ENCODE measurements at places on chromosomes 7 and 10.

- DNase-seq: no peak
Measured at GRCh38 chr10:99004738-99005137, 230.9 kb downstream of the HPSE2 start.

DNA sequence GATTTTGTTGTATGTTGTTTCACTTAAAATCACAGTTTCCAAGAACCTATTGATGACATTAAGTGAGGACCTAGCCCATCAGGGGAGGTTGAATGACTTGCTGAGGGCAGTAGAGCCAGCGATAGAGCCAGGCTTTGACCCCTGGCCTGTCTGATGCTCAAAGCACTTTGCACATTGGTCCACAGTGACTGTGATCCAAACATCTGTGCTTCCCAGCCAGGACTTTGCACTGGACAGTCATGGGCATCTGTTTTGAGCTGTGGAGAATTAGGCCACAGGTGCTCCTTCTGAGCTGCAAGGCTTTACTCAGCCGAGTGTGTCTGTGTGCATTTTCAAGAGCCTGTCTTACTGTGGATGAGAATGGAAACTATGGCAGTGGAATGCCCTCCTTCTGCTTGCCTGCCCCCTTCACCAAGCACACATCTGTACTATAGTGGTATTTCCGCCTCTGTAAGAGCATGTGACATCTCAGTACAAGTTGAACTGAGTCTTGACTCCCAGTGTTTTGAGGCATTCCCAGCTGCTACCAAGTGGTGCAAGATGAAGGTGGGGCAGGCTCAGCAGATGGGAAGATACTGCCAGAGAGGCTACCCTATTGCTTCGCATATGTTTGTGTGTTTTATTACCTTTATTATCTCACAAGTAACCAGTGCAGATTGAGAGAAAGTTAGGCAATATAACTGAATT is 72.7 kb upstream of the AOAH start:
- no peak for DNase-seq

DNA sequence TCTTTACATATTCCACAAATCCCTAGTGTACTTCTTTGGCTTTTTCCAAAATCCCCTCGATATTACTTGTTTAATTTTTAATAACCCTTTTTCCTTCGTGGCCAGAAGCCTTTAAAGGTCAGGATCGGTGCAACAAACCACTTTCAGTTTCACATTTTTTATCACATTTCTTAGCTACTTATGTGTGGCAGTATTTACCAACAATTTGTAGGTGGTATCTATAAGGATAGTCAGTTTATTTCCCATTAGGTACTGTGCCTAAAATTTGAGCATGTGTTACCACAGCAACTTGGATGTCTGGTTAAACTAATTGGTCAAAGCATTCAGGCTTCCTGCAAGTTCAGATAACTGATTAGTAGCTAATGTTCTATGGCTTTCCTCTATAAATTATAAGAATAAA is 104.9 kb downstream of the CDK14 start:
- DNase-seq: no peak

GRCh38 chr7:157853076-157853788 is 516.4 kb downstream of the DNAJB6 start:
- DNase-seq: no peak

DNA sequence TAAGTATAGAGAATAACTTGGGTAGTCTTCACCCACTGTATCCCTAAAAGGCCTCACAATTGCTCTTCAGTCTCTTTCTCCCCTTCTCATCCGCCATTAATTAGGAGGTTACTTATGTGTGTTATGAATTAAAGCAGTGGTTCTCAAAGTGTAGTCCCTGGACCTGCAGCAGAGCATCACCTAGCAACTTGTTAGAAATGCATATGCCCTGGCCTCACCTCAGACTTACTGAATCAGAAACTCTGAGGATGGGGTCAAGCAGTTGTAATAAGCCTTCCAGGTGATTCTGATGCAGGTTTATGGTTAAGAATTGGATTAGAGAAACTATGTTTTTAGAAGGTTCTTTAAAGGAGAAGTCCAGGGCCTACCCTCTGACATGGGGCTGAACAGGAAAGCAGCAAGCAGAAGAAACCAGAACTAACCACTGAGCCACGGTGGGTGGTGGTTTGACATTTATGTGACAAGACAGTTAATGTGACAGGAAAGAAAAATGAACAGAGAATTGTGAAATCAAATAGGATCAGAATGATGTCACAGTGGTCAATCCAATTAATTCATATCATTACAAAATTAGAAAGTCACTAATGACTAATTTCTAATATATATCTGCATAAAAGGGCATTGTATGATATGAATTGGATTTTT is 37.6 kb downstream of the ENTPD1 start:
- DNase-seq: no peak

- no peak for DNase-seq
Measured at GRCh38 chr7:6730343-6730633, 23.5 kb upstream of the ZNF12 start.

DNA sequence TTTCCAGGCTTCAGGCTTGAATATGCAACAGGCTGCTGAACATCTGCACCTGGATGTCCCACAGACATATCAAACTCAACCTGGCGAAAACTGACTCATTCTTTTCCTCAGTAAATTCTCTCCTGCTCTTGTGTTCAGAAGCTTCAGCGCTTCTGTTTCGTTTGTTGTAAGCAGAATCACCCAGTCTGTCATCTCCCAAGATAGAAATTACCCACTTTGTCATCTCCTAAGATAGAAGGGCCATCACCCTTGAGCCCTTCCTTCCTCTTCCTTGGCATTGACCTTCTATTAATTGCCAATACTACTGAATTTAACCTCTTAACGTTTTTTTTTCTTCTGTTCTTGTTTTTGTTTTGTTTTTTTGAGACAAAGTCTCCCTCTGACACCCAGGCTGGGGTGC is 59.7 kb downstream of the CPED1 start:
- DNase-seq: no peak

DNA sequence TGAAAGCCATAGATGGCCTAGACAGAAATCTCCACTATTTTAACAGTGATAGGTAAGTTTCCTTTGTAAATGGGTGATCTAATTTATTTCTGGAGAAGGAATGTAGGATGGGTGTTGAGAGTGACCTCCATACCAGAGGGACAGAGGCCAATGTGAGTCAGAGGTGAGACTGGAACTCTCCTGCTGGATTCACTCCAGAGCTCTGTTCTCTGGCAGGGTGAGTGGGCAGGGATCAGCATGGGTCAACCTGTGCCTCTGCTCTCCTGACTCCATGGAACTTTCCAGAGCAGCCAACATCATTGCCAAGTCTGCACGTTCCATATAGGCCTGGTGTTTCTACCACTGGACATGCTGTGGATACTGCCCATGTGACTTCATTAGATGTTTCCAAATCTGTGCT is 11.4 kb downstream of the AKR1C3 start:
- no peak for DNase-seq

All from stimulated activated CD8-positive, alpha-beta memory T cell treated with anti-CD3 and anti-CD28 coated beads, Interleukin-4, amount 100 ng/mL, for 1 hour (primary cell).